ENCODE measurements at places on chromosomes 3 and 15.
A peak's percentile ranks its signal among the peaks of the same experiment; 100 is the strongest.

- no peak for DNase-seq
Observed at GRCh38 chr3:39879581-39879980, 70.2 kb downstream of the MYRIP start.

GRCh38 chr15:63474810-63475316, 29.5 kb upstream of the USP3 start:
- no peak for DNase-seq

DNA sequence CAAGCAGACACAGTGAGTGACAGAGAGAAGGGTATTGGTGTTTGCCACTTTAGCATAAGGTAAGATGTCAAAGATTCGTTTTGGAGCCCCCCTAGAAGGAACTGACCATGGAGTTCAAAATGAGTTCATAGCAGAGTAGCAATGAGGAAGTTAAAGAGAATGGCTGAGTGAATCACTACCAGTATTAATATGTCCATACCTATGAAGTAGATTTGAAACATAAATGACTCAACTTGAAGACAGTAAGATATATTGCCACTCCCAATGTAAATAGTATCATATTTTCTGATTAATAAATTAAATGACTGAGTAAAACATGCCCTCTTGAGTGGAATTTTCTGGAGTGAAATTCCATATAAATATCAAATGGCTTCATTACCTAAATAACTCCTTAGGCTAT, 675.1 kb downstream of the NLGN1 start:
- DNase-seq: no peak

- DNase-seq: no peak
Observed at GRCh38 chr15:71807125-71807629, 3.2 kb upstream of the NR2E3 start.

DNA sequence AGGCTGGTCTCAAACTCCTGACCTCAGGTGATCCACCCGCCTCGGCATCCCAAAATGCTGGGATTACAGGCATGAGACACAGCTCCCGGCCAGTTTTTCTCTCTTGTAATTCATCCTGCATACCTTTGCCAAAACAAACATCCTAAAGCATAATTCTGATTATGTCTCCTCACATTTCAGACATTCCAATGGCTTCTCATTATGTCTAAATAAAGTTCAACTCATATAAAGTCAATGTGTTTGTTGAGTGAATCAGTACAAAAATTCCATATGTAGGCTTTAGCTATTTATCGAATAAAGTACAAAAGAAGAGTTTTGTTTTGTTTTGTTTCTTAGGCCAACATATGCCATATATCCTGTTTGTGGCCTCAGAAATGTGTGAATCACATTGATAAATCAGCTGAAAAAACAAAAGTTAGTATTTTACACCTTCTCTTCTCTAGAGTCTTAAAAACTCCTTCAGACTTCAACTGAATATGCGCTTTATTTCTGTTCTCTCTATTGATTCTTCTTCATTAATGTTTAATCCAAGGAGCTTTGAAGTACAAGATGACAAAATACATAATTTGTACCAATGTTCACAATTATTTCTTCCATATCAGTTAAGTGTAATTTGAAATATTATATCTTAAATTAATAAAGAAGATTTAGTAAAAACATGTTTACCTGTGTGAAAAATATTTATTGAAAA, 165.8 kb downstream of the MECOM start:
- no peak for DNase-seq

DNA sequence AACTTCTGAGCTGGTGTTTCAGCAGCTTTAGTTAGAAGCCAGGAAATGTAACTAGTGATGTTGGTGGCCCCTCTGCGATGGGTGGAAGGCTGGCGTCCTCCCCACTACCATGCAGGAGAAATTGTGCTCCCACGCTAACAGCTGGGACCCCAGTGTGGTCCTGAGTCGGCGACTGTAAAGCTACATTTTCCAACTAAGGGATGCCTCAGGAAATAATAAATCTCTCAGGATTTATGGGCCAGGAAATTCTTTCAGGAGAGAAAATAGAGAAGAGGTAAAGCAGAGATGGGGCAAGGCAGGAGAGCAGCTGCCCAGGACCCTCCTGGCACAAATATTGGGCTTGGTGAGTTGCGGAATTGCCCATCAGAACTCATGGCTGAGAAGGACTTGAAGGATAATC, 186.9 kb downstream of the OPA1 start:
- DNase-seq: no peak

DNA sequence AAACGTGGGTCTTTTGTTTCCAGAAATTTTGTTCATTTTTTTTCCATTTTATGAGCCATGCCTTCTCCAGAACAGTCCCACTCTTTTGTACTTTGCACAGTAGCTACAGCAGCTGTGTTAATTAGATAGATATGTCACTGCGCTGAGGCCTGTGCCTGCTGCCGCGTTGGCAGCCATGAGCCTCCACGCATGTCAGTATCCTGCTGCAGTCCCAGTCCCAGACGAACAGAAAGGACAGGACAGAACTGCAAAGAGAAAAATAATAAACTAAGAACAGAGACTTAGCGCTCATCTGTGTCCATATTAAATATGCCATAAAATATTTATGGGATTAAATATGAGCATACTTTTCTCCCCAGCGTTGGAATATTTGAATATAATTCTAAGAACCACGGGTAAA, 442.4 kb upstream of the RARB start:
- no peak for DNase-seq

- DNase-seq: no peak
Observed at GRCh38 chr15:92083190-92083589, 229.7 kb downstream of the SLCO3A1 start.

GRCh38 chr3:21441821-21442220, 309.2 kb downstream of the ZNF385D start:
- no peak for DNase-seq

DNA sequence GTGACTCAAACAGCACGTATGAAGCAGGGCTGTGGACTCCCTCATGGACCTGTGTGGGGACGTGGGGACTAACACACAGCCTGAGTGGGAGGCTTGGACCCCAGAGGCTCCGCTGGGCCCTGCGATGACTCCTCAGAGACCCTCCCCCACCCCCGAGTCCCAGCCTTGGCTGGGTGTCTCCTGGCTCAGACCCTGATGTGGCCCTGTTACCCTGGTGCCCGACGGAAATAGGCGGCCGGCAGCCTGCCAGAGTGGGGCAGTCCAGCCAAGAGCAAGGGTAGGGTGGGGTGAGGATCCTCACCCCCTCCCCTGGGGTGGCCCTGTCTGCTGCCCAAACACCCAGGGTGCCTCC, 15.3 kb downstream of the TNK2 start:
- DNase-seq: no peak

- DNase-seq: no peak
Observed at GRCh38 chr3:114608293-114608692, 314.5 kb downstream of the TIGIT start.

- no peak for DNase-seq
Observed at GRCh38 chr15:70605606-70606410, 157.6 kb downstream of the UACA start.

- no peak for DNase-seq
Observed at GRCh38 chr3:43391621-43392020, 105.3 kb downstream of the SNRK start.

DNA sequence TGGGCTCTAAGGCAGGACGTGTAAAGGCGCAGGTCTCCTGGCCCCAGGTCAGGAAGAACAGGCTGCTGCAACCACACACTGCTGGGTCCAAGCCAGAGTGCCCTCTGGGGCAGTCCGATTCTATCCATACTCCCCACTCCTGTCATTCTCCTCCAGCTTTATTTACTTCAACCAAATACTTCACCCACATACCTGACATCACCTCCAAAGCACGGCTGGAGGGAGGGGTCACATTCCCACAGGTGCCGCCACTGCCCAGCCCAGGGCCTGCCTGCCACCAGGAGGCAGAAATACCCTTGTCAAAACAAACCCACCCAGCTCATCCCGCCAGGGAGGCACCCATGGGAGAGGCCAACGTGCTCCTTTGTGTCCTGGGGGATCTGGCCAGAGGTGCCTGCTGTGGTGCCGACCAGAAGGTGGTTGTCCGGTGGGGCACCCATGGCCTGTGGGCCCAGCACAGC, 100.4 kb downstream of the DAPK2 start:
- DNase-seq: no peak

GRCh38 chr3:136979684-136980083, 21.9 kb downstream of the IL20RB start:
- no peak for DNase-seq

- DNase-seq: no peak
Observed at GRCh38 chr3:312160-312733, 115.7 kb downstream of the CHL1 start.

GRCh38 chr3:39166932-39167532, 13.6 kb upstream of the CSRNP1 start:
- no peak for DNase-seq

GRCh38 chr15:99169769-99170311, 65.0 kb downstream of the SYNM start:
- no peak for DNase-seq

- no peak for DNase-seq
Observed at GRCh38 chr15:84819291-84819768, 2.2 kb downstream of the ALPK3 start.

DNA sequence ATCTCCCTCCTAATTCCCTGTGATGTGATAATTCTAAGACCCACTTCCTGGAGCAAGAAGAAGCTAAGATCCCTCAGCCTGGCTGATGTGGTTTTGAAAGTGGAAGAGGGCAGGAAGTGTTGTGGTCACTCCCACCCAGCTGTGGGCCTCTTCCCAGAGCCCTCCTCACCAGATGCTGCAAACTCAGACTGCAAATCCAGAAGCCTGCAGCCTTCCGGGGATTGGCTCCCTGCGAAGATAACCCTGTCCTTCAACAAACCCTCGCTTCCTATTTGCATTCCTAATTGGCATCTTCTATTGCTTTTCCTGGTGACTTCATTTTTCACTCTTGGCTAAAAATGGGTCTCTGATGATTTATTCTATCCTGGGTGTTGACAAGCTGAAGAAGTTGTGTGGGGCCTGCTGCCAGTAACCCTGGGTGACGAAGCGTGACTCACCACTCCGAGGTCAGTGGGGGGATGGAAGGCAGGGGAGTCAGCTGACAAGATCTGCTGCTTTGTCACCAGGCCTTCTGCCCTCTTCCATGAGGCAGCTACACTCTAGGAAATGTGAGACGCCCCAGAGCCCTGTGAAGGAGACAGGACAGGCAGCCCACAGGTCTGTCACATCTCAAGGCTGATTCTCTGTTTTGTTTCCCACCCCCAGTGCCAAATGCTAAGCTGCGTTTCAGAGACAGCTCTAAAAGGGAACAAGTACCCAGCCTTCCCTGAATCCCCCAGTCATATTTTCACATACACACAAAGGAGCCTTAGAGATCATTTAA, 99.7 kb upstream of the LIPC start:
- peak; percentile 55 for DNase-seq

DNA sequence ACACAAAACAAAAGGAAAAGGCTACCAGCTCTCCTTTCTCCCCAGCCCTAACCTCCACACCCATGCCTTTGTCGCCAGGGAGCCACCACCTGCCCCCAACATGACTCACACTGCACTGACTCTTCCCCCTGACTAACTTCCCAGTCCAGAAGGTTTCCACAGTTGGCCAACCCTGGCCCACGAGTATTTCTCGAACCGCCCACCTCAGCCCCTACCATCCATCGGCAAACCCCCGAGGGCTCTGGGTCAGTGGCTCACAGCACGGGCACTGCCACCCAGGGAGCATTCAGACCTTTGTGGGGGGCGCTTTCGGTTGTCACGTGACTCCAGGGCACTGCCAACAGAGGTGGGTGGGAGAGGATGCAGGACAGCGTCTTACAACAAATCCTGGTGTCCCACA, 152.3 kb downstream of the LRRC28 start:
- DNase-seq: no peak

DNA sequence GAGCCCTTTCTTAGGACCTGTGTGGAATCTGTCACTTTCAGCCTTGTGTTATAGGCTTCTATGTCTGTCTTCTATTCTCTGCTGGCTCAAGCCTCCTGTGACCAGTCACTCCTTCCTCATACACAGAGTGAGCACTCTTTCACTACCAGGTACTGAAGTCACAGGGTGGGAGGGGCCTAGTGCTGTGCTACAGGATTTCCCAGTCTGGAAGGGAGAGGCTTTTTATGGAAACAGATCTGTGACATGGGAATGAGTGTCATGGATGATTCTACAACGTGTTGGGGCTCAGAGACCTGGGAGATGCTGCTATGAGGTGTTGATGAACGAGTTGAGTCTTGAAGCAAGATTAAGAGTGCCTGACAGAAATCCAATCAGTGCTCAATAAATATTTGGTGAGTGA, 100.5 kb downstream of the PDCD6IP start:
- DNase-seq: no peak

- DNase-seq: no peak
Observed at GRCh38 chr3:45585371-45585770, 9.2 kb upstream of the LIMD1 start.

GRCh38 chr3:67534594-67534993, 119.8 kb downstream of the SUCLG2 start:
- DNase-seq: no peak

DNA sequence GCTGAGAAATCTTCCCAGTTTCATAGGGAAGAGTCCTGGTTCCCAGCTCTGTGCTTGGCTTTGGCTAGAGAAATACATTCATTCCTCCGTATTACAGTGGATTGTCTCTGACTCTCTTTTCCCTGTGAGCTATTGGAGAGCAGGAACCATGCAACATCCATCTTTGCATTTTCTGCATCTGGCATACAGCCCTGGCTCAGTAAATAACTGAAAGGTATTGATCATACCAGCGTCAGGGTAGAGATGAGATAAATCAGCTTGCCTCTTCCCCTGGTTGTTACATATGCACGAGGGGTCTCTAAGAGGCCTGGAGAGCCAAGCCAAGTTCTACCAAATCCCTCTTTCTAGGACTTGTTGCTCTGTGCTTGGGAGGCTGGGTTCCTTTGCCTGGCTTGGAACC, 35.2 kb downstream of the FOXB1 start:
- DNase-seq: no peak

GRCh38 chr3:40009991-40010390, 200.6 kb downstream of the MYRIP start:
- no peak for DNase-seq

DNA sequence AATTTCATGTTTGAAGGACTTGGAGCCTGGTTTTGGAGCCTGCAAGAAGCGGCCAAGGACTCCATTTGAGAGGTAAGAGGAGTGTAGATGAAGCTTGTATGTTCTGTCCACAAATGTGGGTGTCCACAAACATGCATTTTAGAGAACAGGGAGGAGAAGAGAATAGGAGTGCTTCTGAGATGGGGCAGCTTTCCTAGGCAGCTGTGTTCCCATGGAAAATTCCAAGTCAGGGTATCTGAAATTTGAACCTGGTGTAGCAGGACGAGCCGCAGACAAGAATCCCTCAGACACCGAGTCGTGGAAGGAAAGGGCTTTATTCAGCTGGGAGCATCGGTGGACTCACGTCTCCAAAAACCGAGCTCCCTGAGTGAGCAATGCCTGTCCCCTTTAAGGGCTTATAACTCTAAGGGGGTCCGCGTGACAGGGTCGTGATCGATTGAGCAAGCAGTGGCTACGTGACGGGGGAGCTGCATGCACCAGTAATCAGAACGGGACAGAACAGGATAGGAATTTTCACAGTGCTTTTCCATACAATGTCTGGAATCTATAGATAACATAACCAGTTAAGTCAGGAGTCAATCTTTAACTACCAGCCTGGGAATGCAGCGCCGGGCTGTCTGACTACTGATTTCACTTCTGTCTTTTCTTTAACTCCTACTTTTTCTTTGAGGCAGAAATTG, 71.4 kb upstream of the WDR72 start:
- no peak for DNase-seq

- DNase-seq: peak; percentile 38
Observed at GRCh38 chr3:141644931-141645330, 93.2 kb upstream of the RNF7 start.

- no peak for DNase-seq
Observed at GRCh38 chr3:17990390-17990789, 248.0 kb upstream of the TBC1D5 start.
